T-helper 1 cell (primary cell): ENCODE measurements at places on chromosomes 4 and X.

DNA sequence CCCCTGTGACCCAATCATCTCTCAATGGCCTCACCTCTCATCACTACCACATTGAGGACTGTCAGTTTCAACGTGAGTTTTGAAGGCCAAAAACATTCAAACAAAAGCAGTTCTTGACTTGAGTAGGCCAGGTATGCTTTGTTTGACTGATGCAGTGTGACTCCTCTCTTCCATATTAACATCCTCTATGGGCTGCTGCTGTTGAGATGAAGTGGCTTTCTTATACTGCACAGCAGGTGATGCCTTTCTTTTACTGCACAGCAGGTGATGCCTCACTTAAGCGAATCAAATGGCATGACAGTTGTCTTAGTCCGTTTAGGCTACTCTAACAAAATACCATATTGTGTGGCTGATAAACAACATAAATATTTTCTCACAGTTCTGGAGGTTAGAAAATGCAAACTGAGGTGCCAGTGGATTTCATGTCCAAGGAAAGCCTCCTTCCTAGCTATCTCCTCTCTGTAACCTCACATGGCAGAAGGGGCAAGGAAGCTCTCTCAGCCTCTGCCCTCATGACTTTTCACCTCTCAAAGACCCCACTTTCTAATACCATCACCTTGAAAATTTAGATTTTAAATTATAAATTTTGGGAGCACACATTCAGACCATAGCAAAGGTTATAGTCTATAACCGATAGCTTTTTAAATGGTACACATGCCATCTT, 2267.9 kb upstream of the AGA start:
- DNase-seq: no peak

GRCh38 chr4:52107336-52107735, 56.2 kb downstream of the SPATA18 start:
- DNase-seq: no peak

GRCh38 chr4:143617994-143618679, 82.3 kb downstream of the FREM3 start:
- DNase-seq: no peak

DNA sequence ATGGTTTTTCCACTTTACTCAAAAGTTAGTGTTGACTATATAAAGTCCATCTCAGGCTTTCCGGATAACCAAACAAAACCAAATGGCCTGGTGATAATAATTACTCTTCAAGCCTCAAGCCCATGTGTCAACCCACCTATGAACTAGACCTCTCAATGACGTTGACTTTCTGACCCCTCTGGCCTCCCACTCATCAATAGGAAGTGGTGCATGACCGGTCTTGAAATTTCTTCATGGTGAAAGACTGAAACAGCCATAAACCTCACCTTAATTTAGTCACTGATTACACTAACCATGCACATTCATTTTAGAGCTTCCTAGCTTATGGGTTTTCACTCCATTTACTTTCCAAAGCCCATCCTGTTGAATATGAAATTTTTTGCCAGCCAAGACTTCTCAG, 276.0 kb downstream of the KLHL13 start:
- DNase-seq: no peak

GRCh38 chrX:20284444-20284843, 17.7 kb upstream of the RPS6KA3 start:
- DNase-seq: no peak
